Esophagus muscularis mucosa (tissue), 4 donors: ENCODE measurements at places on chromosomes 1 and 21.
A peak's percentile ranks its signal among the peaks of the same experiment; 100 is the strongest.

GRCh38 chr21:42038826-42039425 lies 28.8 kb upstream of the ZBTB21 start:
- DNase-seq: no peak

GRCh38 chr1:38815903-38816627 lies 43.5 kb downstream of the RRAGC start:
- DNase-seq: no peak

- DNase-seq: no peak
These were observed 27.3 kb upstream of the LAMC1 start for GRCh38 chr1:182995894-182996293.

DNA sequence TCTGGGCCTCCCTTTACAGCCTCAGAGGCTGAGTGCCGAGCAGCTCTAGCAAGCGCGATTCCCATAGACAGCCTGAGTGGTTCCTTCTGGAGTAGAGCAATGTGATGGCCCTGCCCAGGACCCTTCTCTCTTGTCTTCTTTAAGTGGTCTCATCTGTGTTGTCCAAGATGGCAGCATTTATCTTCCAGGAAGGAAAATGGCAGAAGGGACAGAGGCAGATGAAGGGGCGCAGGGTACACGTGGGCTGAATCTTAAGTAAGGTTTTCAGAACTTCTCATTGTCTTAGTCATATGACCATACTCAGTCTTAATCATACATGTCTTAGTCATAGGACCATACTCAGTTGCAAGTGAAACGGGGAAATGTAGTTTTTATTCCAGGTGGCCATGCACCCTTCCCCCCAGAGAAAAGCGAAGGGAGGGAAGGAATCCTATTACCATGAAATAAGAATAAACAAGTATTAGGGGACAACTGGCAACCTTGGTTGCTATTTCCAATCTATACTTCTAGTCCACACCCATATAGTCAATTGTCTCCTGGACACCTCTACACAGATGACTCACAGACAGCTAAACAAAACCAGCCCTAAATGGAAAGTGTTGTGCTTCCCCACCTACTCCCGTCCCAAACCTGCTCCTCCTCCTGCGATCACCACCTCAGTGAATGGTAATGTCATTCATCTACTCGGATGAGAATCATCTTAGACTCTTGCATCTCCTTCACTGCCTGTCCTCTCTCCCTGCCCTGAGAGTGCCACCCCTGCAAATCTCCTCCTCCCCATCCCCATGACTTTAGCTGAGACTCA lies 13.3 kb downstream of the OVAAL start:
- no peak for DNase-seq

- no peak for DNase-seq
These were observed 340.1 kb downstream of the MATN1 start for GRCh38 chr1:30383221-30383711.

DNA sequence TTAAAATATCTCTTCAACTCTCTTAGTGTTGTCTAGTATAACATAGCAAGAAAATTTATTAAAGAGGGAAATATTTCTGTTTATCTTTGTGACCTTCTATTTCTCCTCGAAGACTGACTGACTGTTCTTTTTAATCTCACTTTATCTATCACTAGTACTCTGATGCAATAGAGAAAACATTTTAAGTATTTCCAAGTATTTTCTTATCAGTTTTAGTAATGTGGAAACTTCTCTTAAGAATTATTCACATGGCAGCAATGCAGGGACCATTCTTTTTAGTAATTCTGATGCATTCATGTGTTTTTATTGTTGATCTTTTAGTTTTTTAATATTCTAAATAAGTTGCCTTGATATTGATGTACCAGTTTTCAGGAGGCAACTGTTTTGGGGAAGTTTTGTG lies 115.7 kb downstream of the NEK7 start:
- no peak for DNase-seq

DNA sequence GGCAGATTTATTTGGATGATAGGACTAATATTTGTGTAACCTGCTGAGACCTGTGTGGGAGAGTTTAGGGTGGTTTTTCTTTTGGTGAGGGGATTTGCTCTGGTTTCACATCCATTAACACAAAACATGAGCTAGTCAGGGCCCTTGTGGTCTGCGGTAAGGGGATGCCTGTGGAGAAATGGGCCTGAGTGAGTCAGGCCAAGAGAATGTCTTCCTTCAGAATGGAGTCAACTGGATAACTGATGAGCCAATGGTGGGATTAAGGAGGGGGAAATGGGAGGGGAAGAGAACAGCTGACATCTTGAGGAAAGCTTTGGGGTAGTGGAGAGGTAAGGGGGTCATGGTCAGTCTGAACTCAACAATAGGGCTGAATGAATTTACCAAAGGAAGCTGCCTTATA lies 13.9 kb downstream of the WNT2B start:
- no peak for DNase-seq

DNA sequence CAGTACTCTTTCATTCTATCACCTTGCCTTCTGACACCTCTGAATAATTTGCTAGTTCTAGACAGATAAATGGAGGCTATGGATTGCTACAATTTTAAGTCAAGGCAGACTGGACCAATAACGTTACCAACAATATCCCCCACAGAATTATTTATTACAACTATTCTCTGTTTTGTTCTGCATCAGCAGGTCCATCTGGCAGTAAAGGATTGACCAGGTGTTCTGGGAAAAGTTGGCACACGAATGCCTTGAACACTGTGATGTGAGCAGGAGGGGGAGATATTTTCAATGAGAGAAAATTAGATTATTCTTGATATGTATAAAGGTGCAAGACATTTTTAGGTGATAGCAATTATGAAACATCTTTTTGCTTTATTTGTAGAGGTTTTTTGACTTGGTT lies 718.8 kb upstream of the TMPRSS15 start:
- no peak for DNase-seq

DNA sequence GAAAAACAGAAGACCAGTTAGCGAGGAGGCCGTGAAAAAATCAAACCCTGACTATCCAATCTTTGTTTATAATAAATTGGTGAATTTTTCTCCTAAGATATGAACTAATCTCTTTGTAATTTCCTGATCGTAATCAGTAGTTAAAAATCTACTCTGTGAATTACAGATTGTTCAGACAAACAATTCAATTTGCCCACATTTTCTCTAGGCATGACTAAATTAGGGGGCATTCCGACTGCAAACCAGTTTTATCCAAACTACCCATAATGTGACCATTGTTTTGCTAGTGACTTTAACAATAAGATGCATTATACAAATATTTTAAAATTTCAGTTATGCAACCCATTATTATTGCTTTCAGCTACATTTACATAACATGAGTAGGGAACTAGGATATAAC lies 546.9 kb upstream of the ADAMTS5 start:
- DNase-seq: no peak

DNA sequence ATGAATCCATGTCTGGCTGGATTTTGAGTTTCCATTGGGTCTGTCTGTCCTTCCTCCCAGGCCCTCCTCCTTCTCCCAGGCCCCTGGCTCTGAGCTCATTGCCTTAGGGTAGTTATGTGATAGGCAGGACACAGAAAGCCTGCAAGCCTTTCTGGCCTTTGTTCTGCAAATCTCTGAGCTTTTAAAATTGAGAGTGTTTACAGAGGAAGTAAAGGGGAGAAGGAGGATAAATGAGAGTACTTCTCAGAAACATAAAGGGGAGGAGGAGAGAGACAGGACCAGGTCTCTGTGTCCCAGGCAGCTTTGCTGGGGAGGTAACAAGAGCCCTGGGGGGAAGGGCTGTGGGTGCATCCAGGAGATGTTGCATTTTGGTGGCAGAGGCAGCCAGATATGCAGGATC lies 126.7 kb downstream of the FOXD2 start:
- DNase-seq: no peak

GRCh38 chr1:11543796-11544195 lies 64.8 kb downstream of the DISP3 start:
- DNase-seq: no peak

DNA sequence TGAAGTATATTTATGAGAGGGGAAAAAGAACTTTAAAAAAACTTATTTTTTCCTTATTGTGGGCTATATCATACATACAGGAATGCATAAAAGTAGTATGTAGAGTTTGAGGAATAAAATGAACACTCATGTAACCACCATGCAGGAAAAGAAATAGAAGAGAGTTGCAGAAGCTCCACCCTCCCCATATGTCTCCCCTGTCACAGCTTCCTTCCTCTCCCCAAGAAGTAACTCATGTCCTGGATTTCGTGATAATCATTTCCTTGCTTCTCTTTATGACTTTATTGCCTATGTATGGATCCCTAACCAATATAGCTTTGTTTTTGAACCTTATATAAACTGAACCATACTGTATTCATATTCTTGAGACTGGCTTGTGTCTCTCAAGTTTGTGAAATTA lies 126.4 kb downstream of the ZZZ3 start:
- no peak for DNase-seq

GRCh38 chr1:63931468-63931867 lies 157.7 kb downstream of the ROR1 start:
- DNase-seq: no peak

DNA sequence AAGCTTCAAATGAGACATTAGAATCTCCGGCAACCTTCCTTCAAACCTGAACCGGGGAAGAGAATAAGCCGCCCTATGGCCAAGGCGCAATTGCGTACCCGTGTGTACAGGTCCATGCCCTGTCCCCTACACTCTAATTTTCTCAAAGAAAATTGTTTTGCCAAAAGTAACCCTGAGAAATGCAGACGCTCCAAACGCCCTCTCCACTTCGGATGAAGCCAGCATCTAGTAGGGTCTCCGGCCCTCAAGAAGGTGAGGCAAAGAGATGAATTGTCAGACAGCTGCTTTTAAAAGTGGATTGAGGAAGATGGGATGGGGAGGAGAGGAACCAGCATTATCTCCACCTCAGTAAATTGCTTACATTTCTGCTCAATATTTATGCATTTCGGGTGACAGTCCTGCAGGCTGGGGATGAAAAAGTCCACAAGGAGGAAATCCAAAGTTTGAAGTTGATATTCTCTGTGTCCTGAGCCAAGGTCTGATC lies 630 bp upstream of the LHX9 start:
- no peak for DNase-seq

DNA sequence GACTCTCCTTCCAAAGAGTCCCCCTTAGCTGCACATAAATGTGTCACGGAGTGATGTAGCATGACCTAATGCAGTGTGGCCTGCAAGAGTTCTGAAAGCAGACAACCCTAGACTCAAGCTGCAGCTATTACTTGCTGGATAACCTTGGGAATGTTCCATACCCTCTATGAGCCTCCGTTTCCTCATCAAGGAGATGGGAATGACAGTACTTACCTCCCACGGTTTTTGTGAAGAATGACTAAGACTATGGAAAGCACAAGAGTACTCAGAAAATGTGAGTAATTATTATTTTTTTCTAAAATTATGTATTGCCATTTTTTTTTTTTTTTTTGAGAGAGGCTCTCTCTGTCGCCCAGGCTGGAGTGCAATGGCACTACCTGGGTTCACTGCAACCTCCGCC lies 3.0 kb downstream of the TTC39A start:
- DNase-seq: no peak

DNA sequence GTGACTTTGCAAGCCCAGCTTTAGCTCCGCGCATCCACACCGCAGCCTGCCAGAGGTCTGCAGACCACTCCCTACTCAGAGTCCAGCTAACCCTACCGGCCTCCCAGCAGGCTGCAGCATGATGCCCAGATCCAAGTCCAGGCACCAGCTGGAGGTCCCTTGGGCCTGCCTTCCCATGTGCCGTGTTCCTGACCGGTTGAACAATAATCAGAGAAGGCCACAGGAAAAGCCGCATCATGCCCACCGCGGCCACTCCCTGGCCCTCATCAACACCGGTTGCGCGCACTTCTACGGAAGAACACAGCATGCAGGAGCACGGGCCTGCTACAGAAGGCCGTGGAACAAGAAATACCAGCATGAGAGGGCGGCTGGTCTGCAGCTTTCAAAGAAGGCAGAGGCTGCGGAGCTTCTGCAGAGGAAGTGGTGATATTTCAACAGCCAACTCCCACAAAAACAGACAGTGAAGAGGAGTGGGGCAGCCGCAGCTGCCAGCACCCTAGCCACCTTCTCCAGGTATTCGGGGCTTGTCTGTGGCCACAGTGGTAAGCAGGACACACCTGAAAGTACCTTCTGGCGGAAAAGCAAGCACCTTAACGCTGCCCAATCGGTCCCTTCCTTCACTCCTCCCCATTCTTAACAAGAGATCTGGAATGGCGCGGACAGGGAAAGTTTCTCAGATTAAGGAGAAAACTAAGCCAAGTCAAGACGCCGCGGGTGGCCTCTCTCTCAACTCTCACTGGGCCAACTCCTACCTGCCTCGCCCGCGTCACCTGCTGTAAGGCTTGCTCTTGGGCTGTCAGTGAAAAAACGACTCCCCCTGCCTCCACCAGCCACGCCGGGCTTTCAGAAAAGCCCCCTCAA lies 1.5 kb downstream of the PGBD5 start:
- peak; percentile 79 for DNase-seq

DNA sequence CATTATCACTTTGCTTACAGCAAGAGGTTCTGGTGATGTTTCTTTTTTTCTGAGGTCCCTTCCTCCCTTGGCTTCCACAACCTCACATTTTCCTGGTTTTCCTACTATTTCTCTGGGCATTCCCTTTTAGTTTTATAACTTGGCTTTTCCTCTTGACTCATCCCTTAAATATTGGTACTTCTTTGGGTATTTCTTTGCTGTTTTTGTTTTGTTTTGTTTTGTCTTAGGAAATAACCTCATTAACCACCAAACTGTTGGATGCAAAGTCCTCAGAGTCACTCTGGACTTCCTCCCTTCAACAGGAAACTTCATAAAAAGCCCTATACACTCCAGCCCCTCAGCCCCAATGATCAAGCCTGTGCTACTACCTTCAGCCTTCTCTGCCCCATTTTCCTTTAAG lies 211.1 kb downstream of the DUSP10 start:
- DNase-seq: no peak

GRCh38 chr1:12372761-12373160 lies 142.9 kb downstream of the VPS13D start:
- DNase-seq: no peak

DNA sequence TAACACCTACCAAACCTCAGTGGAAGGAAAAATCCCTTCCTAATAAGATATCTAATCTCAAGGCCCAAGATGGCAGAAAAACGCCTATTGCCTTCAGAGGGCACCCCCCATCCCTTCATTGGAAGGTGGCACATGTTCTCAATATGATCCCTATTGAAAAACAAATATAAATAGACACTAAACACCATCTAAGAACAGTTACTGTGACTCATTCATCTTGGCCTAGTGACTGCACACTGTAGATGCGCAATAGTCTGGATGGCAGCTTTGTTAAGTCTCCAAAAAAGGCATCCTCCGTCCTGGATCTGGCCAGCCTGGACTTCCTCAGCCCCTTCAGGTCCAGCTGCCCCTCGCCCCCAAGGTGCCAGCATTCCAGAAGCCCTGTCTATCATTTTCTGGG lies 121.9 kb downstream of the CAPN8 start:
- no peak for DNase-seq

- no peak for DNase-seq
These were observed 5.6 kb upstream of the PLCH2 start for GRCh38 chr1:2470290-2471158.
